ENCODE measurements at places on chromosomes 7 and 10.
A peak's percentile ranks its signal among the peaks of the same experiment; 100 is the strongest.

GRCh38 chr10:4494551-4494950, 331.5 kb upstream of the AKR1E2 start:
- H3K27ac ChIP-seq: no peak overlapping the region
- H3K36me3 ChIP-seq: no peaks in the 10 kb centered on the region
- no peaks in the 10 kb centered on the region for H3K27me3 ChIP-seq
- H3K4me3 ChIP-seq: no peak overlapping the region

- H3K4me1 ChIP-seq: peaks cover 7% of the 10 kb centered on the region
- H3K27me3 ChIP-seq: no peaks in the 10 kb centered on the region
- H3K27ac ChIP-seq: no peak overlapping the region
- no peak overlapping the region for H3K4me3 ChIP-seq
- DNase-seq: no peak
- H3K36me3 ChIP-seq: peaks cover 2% of the 10 kb centered on the region
Observed at GRCh38 chr7:23751852-23752251, 41.8 kb downstream of the STK31 start.

DNA sequence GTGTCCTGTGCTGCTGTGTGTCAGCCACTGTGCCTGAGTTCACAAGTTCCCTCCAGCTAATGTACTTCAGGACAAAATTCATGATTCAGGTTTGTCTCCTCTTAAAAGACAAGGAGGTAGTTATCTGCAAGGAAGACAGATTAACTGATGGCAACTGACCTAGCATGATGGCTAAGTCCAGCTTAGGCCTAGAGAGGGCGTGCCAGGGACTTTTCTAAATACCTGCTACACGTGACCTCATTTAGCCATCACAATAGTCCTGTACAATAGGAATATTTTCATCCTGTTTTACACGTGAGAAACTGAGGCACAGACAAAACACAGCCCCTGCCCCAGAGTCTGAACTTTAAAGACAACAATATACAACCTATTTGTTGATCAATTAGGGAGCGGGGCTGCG, 275.7 kb downstream of the XPNPEP1 start:
- H3K4me1 ChIP-seq: no peaks in the 10 kb centered on the region
- H3K4me3 ChIP-seq: no peak overlapping the region
- H3K36me3 ChIP-seq: no peaks in the 10 kb centered on the region
- H3K27ac ChIP-seq: no peak overlapping the region

DNA sequence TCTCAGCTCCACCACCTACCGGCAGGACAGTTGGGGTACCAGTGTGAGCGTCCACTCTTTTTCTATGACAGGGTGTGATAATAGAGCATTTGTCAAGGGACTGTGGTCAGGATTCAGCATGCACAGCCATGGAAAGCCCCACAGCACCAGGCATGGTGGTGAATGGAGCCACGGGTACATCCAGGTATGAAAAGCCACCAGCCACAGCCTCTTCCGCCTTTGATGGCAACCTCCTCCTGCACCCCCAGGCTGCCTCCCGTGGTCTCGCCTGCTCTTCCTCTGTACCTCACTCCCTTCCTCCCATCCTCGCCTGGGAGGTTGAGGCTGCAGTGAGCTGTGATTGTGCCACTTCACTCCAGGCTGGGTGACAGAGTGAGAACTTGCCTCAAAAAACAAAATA, 90.2 kb upstream of the CHST15 start:
- H3K36me3 ChIP-seq: no peaks in the 10 kb centered on the region
- no peak overlapping the region for H3K4me3 ChIP-seq
- DNase-seq: no peak
- peaks cover 2% of the 10 kb centered on the region for H3K4me1 ChIP-seq
- H3K27ac ChIP-seq: no peak overlapping the region

GRCh38 chr7:66558660-66559465, 69.8 kb upstream of the KCTD7 start:
- H3K4me3 ChIP-seq: no peak overlapping the region
- H3K4me1 ChIP-seq: peaks cover 6% of the 10 kb centered on the region
- H3K36me3 ChIP-seq: peaks cover 2% of the 10 kb centered on the region
- H3K27me3 ChIP-seq: no peaks in the 10 kb centered on the region

- no peak for DNase-seq
- H3K27ac ChIP-seq: no peak overlapping the region
- no peak overlapping the region for H3K4me3 ChIP-seq
- no peaks in the 10 kb centered on the region for H3K36me3 ChIP-seq
- no peaks in the 10 kb centered on the region for H3K27me3 ChIP-seq
- no peaks in the 10 kb centered on the region for H3K4me1 ChIP-seq
Observed at GRCh38 chr10:108970016-108970415, 953.3 kb downstream of the XPNPEP1 start.

GRCh38 chr10:124746992-124747391, 2.8 kb upstream of the FAM53B start:
- H3K27ac ChIP-seq: no peak overlapping the region
- H3K36me3 ChIP-seq: peaks cover 2% of the 10 kb centered on the region
- DNase-seq: no peak
- H3K4me1 ChIP-seq: peaks cover 19% of the 10 kb centered on the region
- H3K27me3 ChIP-seq: no peaks in the 10 kb centered on the region
- H3K4me3 ChIP-seq: no peak overlapping the region

- no peaks in the 10 kb centered on the region for H3K4me1 ChIP-seq
- DNase-seq: no peak
- no peak overlapping the region for H3K27ac ChIP-seq
- no peaks in the 10 kb centered on the region for H3K36me3 ChIP-seq
- H3K27me3 ChIP-seq: no peaks in the 10 kb centered on the region
Observed at GRCh38 chr10:59047957-59048618, 128.4 kb upstream of the PHYHIPL start.

DNA sequence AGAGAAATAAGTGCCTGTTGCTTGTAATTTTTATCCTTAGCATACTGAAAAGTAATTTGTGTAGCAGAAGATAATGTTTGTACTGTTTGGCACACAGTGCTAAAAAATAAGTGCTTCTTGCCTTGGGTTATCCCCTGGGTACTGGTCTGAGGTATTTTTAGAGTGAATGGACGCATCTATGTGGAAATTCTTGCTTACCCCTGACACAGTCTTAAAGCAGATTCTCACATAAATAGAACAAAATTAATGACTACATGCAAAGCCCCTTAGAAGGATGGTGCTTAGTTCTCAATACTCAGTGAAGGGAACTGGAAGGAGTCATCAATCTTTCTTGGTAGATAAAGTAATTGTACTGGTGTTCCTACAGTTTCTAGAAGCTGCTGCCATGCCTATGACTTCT, 548.6 kb downstream of the ARL4A start:
- no peaks in the 10 kb centered on the region for H3K4me1 ChIP-seq
- no peak overlapping the region for H3K27ac ChIP-seq
- H3K4me3 ChIP-seq: no peak overlapping the region
- no peaks in the 10 kb centered on the region for H3K36me3 ChIP-seq

- H3K4me3 ChIP-seq: no peak overlapping the region
- H3K4me1 ChIP-seq: peaks cover 4% of the 10 kb centered on the region
- H3K36me3 ChIP-seq: peaks cover 6% of the 10 kb centered on the region
- DNase-seq: no peak
- no peak overlapping the region for H3K27ac ChIP-seq
Observed at GRCh38 chr10:75392271-75392670, 9.3 kb downstream of the ZNF503 start.

DNA sequence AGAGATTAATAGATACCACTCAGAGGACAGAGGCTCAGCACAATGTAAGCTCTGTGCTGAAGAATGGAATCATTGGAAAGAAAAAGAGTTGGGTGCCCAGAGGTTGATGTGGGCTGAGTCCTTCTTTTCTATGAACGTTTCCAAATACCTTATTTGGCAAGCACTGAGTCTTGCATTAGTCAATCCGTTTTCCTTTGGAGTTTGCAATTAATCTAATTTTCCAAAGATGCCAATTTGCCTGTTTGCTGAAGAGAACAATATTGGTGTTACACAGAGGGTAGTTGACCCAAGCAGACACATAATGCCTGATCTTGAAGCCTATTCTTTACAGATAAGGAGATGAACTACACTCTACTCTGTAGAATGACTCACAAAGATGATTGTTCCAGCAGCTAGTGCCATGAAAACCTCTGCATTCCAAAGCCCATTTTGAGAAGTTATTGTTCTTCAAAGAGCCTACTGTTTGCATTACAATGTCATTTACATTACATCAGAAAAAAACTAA, 55.4 kb upstream of the MET start:
- no peak for DNase-seq
- H3K27ac ChIP-seq: no peak overlapping the region
- H3K4me1 ChIP-seq: no peaks in the 10 kb centered on the region
- peaks cover 34% of the 10 kb centered on the region for H3K27me3 ChIP-seq

- no peak for DNase-seq
- H3K4me3 ChIP-seq: no peak overlapping the region
- H3K27me3 ChIP-seq: peaks cover 50% of the 10 kb centered on the region
- H3K36me3 ChIP-seq: no peaks in the 10 kb centered on the region
Observed at GRCh38 chr7:155576900-155577508, 30.6 kb upstream of the CNPY1 start.

GRCh38 chr7:143492043-143492471, 14.4 kb downstream of the TAS2R41 start:
- peaks cover 7% of the 10 kb centered on the region for H3K27me3 ChIP-seq
- H3K27ac ChIP-seq: peak overlapping the region; percentile 57

DNA sequence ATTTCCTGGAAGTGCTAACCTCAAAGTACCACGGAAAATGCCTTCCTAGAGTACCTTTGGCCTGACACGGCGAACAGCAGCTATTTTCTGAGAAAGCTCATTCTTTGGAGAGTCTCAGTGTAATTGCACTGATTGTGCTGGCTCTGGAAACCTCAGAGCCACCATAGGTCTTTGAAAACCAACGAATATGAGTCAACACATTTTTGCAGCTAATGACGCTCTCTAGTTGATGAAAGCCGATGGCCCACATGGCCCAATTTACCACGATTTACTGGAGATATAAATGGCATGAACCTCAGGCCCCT, 187.1 kb downstream of the ADARB2 start:
- H3K36me3 ChIP-seq: no peaks in the 10 kb centered on the region
- no peak overlapping the region for H3K27ac ChIP-seq
- peaks cover 12% of the 10 kb centered on the region for H3K4me1 ChIP-seq
- no peak for DNase-seq

- no peak overlapping the region for H3K27ac ChIP-seq
- H3K36me3 ChIP-seq: no peaks in the 10 kb centered on the region
- no peaks in the 10 kb centered on the region for H3K4me1 ChIP-seq
- no peak overlapping the region for H3K4me3 ChIP-seq
- peaks cover 9% of the 10 kb centered on the region for H3K27me3 ChIP-seq
Observed at GRCh38 chr10:49354593-49354992, 41.3 kb downstream of the DRGX start.

DNA sequence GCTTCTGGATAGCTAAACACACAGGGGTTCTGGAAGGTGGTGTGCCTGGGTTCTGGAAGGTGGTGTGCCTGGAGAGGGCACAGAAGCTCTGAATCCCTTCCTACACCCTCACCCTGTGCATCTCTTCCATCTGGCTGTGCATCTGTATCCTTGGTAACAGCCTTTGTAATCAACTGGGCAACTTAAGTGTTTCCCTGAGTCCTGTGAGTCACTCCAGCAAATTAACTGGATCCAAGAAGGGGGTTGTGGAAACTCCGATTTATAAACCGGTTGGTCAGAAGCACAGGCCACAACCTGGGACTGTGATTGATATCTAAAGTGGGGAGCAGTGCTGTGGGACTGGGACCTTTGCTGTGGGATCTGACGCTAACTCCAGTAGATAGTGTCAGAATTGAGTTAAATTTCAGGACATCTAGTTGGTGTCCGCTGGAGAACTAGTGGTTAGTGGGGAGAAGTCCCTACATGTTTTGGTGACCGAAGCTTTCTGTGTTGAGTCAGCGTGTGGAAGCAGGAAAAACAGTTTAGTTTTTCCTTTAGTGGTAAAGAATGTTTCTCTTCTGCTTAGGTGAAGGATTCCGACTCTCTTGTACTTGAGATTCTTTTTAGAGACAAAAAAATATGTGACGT, 228.1 kb downstream of the BMPER start:
- DNase-seq: no peak
- no peaks in the 10 kb centered on the region for H3K4me1 ChIP-seq
- no peak overlapping the region for H3K27ac ChIP-seq
- H3K27me3 ChIP-seq: no peaks in the 10 kb centered on the region
- H3K36me3 ChIP-seq: no peaks in the 10 kb centered on the region

DNA sequence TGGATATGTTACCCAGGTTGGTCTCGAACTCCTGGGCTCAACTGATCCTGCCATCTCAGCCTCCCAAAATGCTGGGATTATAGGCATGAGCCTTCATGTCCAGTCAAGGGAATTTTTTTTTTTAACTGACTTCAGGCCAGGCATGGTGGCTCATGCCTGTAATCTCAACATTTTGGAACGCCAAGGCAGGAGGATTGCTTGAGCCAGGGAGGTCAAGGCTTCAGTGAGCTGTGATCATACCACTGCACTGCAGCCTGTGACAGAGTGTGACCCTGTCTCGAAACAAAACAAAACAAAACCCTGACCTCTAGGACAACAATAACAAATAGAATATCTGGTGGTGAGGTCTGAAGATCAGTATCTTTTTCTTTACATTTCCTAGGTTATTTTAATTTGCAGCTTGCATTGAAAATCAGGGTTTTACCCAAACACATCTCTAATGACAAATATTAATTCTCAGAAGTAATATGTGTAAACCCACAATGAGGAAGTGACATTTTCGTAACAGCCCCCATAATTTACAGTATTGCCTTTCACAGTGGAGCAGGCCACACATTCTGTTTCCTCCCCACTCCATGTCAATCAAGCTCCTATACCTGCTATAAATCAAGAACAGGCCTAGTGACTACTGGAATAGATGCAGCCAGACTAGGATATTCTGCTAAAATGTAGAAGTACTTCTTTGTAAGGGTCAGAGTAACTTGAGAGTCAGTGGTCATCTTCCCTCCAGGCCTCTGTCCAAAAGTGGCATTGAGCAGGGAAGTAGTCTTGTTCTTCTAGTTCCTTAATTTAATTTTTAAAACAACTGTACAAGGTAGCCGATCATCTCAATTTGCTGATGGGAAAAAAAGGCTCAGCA, 43.3 kb upstream of the ECHDC3 start:
- H3K27me3 ChIP-seq: peaks cover 17% of the 10 kb centered on the region
- H3K4me1 ChIP-seq: peaks cover 7% of the 10 kb centered on the region
- no peak for DNase-seq
- H3K36me3 ChIP-seq: peaks cover 4% of the 10 kb centered on the region
- no peak overlapping the region for H3K27ac ChIP-seq

- no peaks in the 10 kb centered on the region for H3K4me1 ChIP-seq
- DNase-seq: no peak
- H3K27ac ChIP-seq: no peak overlapping the region
Observed at GRCh38 chr7:80372415-80372814, 139.4 kb downstream of the GNAT3 start.

GRCh38 chr10:21172930-21173801, 276.1 kb upstream of the NEBL start:
- no peaks in the 10 kb centered on the region for H3K4me1 ChIP-seq
- H3K4me3 ChIP-seq: no peak overlapping the region
- no peak overlapping the region for H3K27ac ChIP-seq

Measured in T-helper 17 cell (primary cell).